Naive B cell (primary cell): ENCODE measurements at places on chromosomes 4 and X.

GRCh38 chrX:70664726-70665125 is 220.1 kb downstream of the DLG3 start:
- no peak for DNase-seq

- DNase-seq = no peak
Observed at GRCh38 chr4:62162606-62163005, 962.5 kb downstream of the ADGRL3 start.

DNA sequence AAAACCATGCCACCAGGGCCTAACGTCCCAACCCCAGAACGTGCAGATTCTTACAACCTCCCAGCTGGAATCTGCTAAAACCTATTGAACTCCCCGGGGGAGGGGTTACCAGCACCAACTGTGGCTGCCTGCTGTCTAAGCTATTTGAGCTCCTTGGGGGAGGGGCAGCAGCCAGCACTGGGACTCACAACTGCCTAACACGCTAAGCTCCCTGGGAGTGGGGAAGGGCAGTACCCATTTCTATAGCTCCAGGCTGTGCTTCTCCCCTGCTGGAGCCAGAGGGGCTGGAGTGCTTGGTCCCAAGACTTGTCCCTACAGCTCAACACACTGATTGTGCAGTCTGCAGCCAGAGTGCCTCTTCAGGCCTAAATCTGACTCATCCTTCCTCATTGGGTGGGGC is 459.8 kb upstream of the FGF16 start:
- no peak for DNase-seq

DNA sequence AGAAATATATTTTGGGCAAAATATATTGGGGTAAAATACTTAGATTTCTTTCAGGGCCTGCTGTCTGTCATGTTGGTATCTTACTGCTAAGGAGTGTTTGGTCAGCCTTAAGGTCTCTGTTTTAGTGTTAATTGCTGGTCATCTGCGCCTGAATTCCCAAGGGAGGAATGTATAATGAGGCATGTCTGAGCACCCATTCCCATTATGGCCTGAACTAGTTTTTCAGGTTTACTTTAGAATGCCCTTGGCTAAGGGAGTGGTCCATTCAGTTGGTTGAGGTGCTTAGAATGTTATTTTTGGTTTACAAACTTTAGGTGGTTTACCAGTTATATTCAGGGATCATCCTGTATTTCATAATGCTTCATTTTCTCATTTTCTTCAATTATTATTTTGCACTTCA is 125.9 kb downstream of the CFAP299 start:
- DNase-seq = no peak

DNA sequence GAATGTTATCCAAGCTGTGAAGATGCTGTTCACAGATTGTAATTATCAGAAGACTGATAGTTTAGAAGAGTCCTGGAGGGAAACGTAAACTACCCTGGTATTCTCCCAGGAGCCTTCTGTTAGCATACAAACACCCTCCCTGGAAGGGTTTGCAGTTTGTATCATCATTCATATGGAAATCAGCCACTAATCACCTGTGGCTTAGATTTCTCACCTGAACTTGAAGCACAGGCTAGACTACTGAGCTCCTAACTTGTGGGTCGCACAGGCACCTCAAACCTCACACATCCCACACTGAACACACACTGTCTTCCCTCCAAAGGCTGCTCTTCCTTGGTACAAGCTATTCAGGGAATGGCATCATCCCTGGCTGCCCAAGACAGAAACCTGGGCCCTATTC is 30.7 kb downstream of the SHISA3 start:
- DNase-seq = no peak

DNA sequence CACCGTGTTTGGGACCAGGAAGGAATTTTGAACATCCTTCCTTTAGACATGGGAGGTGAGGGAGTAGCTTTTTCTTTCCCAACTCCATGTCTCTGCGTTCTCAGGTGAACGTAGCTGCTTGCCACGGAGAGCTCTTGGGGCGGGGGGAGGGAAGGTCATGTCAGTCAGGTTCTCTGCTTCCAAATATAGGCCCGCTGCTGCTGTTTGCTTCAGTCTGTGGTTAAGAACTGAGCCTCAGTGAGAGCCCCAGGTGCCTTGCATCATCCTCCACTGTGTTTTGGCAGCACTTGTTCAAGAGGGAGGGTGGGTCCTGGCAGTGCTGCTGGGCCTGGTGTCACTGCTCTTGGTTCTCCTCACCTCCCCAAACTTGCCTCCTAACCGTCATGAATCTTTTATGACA is 46.5 kb downstream of the HADH start:
- DNase-seq = no peak

GRCh38 chrX:21959362-21960051 is 19.0 kb downstream of the SMS start:
- no peak for DNase-seq

DNA sequence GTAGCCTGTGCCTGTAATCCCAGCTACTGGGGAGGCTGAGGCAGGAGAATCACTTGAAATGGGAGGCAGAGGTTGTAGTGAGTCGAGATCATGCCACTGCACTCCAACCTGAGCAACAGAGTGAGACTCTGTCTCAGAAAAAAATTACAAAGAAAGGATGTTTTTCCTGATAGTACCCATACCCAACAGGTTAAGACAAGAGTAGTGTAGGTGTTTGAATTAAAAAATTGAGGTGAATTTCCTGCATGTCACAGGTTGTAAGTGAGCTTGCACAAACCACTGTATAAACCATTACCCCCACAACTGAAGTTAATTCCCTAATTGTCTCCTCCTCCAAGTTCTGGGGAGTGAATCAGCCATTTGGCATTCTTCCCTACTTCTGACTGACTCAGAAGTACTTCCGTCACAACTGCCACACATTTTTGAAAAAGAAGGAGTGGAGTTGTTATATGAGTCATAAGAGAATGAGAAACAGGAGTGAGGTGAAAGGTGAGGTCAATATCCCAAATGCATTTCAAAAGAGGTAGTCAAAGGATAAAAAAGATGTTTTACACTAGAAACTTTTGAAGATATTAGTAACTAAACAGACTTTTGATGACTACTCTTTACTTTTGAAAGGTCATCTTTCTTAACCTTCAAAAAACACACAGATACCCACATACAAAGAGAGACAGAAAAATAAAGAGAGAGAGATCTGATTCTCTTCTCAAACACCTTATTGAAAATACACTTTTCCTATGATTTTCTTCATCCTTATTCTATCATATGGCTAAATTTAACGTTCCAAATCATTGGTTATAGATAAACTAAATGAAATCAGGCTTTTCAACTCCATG is 134.5 kb downstream of the BTC start:
- no peak for DNase-seq

- DNase-seq = no peak
Observed at GRCh38 chr4:120034913-120035312, 31.7 kb downstream of the MAD2L1 start.

DNA sequence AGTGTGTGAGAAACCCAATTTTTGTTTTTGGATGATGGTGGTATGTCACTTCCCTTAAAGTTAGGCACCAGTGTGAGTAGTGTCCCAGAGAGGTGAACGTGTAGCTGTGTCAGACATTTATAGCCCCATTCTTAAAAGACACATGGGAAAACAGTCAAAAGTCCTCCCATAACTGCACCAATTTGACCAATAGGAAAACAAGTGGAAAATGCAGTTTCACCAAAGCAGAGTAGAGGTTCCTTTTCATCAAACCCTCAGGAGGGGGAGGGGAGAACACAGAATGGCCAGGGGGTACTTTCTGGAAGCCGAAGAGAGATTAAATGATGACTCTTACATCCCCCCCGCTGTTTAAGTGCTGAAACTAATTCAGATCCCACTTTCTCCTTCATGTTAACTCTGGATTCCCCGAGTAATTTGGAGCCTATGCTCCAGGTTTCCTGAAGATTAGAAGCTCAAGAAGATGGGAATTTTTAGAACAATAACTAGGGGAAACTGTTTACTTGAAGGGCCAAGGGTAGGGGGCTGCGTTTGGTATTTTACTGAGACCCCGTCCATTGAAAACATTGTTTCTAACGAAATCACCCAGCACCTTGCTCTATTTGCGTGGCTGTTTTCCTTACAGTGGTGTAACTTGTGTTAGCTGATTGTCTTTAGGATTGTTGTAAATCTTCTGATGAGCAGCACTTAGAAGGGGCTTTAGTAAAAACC is 2.1 kb upstream of the LEF1 start:
- peak; percentile 3 for DNase-seq

- DNase-seq = no peak
Observed at GRCh38 chr4:60726779-60727178, 473.3 kb upstream of the ADGRL3 start.

- peak; percentile 42 for DNase-seq
Observed at GRCh38 chr4:102564399-102565059, 63.4 kb downstream of the NFKB1 start.

DNA sequence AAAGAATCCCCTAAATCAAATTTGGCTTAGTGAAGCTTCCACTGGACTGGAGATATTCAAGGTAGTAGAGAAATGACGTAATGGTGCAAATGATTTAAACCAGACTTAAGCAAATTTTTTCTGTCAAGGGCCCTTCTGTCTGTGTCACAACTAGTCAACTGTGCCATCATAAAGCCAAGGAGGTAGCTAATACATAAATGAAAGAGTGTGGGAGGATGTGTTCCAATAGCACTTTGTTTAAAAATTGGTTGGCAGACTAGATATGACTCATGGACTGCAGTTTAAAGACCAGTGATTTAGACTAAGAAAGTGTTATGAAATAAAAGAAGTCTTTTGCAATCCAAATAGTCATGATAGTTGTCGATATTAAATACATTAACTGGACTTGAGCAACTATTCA is 24.3 kb upstream of the TEX13C start:
- no peak for DNase-seq

DNA sequence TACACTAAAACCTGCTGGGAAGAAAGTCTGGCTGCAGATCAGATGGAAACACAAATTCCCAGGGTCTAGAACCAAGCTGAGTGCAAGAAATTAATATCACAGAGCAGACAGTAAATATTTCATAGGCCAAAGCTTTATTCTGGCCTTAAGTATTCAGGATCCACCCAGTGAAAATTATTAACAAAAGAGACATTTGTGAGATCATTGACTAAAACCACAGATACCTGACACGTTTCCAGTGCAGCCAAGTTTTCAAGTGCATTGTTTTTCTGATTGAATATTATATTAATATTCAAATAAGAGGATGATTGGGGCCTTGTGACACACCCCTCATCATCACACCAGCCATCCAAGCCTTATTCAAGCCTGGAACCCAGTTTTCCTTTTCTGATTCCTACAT is 10.3 kb downstream of the ELOVL6 start:
- DNase-seq = no peak

GRCh38 chrX:41542135-41542534 is 95.0 kb downstream of the NYX start:
- DNase-seq = no peak

GRCh38 chrX:16953606-16954211 is 7.3 kb downstream of the REPS2 start:
- DNase-seq = no peak

DNA sequence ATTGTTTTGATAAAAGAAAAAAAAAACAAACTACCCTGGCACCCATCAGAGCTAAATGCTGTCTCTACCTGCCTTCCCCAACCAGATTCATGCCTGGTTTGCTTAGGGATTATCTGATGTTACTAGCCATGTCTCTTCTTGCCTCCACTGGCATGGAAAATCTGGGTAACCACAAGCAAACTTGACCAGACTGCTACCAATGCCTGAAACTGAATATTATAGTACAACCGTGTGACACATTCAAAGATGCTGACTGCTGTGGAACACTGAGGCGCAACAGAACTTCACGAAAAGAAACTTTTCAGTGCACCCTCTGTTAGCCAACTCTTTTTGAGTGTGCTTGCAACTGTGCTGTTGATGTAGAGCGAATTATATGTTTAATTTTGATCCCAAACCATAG is 228.1 kb downstream of the CBR4 start:
- no peak for DNase-seq

- peak; percentile 39 for DNase-seq
Observed at GRCh38 chrX:118847676-118848075, 24.1 kb downstream of the ZCCHC12 start.

- no peak for DNase-seq
Observed at GRCh38 chr4:31045724-31046318, 325.7 kb downstream of the PCDH7 start.

- no peak for DNase-seq
Observed at GRCh38 chrX:72573158-72573511, 492 bp upstream of the HDAC8 start.

- no peak for DNase-seq
Observed at GRCh38 chr4:53713767-53714166, 122.5 kb upstream of the LNX1 start.

GRCh38 chr4:48119646-48120045 is 14.4 kb downstream of the TXK start:
- DNase-seq = no peak

GRCh38 chr4:93157986-93158385 is 670.6 kb upstream of the ATOH1 start:
- no peak for DNase-seq

GRCh38 chr4:168516841-168517240 is 20.0 kb downstream of the PALLD start:
- no peak for DNase-seq

GRCh38 chrX:14801136-14801535 is 71.7 kb downstream of the FANCB start:
- DNase-seq = no peak

DNA sequence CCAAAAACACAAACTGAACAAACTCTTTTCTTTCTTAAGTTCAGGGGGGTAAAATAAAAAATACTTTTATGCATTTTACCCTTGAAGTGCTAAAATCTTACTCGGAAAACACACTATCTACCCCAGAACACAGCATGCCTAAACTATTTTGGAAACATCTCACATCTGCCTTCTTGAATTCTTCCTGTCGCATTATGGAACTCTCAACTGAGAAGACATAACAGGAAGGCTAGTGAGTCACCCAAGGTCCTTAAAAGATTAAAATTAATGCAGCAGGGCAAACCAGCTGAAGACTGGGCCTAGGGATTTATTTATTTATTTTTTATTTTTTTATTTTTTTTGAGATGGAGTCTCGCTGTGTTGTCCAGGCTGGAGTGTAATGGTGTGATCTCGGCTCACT is 208.2 kb downstream of the APBB2 start:
- DNase-seq = no peak

GRCh38 chrX:11949291-11949690 is 189.0 kb upstream of the FRMPD4 start:
- DNase-seq = no peak

DNA sequence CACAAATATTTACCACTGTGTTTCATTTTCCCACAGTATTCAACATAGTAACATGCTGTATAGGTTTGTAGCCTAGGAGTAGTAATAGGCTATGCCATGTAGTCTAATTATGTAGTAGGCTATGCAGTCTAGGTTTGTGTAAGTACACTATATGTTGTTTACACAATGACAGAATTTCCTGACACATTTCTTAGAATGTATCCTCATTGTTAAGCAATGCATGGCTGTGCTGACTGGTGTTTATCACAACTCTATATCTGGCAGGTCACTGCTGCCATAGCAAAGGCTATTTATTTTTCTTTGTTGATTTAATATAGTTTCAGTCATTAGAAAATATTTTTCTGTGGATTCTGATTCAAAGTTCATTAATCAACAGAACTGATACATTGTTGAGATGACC is 108.3 kb upstream of the TEX13A start:
- no peak for DNase-seq

- DNase-seq = peak; percentile 46
Observed at GRCh38 chrX:7261672-7262332, 113.8 kb upstream of the PUDP start.
